ENCODE measurements at places on chromosomes 12 and 14.

DNA sequence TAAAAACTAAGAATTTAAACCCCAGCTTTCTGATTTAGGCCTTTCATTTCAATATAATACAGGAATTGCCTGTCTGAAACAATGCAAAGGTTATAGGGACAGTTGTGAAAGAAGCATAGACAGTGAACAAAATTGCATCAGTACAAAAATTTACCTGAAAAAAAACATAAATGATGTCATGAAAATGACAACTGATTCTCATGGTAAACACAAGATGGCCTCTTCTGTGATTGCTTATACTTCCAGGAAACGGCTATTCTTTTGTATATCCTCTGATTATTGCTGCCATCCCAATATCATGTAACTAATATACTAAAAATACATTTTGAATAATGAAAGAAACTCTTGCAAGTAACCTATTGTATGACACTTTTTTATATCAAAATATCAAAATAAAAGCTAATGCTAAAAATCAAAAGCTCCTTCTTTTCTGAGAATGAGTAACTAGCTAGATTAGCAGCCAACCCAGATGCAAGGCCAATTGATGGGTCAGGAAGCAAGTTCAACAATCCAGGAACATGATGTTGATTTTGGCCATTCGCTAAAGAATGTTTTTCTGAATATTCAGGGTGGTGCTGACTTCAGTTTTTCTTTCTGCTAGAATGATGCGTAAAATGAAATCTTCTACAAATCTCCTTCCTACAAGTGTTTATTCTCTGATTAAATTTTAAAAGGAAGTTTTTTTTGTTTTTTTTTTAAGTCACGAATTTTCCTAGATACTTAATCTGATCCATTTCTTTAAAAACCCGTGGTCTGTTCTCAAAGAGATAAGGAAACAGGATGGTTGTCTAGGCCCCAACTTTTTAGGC is 83.6 kb downstream of the ALX1 start:
- DNase-seq, result no peak

DNA sequence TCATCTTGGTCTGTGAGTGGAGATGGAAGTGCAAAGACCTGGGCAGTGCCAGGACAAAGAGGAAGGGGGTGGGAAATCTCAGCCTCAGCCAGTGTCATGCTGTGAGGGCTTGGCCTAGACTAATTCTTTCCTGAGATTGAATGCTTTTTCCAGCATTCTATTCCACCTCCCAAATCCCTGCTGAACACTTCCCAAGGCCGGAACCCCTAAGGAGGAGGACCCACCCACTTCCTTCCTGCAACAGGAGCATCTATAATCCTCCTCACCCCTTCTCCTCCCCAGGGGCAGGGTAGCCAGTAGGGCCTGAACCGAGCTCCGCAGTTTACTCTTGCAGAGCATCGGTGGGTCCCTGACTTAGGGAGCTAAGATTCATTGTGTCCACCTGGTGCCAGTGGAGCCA is 3.2 kb downstream of the PLEKHD1 start:
- no peak for DNase-seq

DNA sequence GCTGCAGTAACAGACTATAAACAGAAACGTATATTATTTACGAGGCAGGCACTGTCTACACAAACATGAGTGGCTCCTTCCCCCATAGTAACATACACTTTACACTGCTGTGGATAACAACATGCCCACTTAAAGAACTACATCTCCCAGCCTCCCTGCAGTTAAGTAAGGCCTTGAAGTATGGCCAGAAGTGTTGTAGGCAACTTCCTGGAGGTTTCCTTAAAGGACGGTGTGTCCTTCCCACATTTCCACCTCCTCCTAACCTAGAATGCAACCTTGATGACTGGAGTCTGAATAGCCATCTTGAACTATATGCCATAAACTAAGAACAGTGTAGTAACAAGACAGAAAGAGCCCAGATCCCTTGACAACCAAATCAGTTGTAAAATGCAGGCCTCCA is 20.3 kb downstream of the MED13L start:
- DNase-seq, result no peak

DNA sequence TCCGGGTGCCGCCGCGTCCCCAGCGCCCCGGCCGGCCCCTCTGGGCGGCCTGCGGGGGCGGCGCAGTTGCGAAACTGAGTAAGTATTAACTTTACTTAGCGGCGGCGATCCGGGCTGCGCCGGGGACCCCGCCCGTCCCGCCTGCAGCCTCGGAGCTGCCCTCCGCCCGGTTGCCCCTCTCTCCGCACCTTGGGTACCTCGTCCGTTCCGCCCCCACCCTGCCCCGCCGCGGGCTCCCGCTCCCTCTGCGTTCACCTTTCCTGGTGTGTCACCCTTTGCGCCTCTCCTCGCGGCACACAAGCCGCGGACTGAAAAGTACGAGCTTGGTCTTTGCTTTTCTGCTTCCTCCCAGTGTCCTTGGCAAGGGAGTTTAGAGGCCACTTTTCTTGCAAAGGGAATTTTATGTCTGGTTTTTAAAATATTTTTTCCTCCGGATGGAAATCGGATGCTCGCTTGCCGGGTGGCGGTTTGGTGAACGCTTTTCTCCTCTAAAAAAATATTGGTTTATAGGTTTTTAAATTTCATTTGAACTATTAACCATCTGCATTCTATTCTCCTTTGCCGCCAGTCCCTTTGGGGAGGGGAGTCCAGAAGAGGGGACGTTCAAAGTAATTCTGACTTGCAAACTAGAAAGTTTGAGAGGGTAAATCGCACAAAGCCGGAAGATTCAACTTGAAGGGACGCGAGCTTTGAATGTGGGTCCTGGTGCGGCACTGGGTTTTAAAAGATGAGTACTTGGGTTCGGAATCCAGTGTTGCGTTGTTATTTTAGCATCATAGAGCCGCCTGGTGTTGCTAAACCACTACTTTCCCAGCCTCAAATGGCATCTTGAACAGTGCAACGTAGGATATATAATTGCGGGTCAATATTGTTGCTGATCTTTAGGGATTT is 834 bp downstream of the RASSF8 start:
- no peak for DNase-seq

GRCh38 chr12:5267603-5268423 is 164.1 kb upstream of the NTF3 start:
- no peak for DNase-seq

GRCh38 chr12:80129895-80130530 is 30.7 kb downstream of the OTOGL start:
- no peak for DNase-seq

GRCh38 chr12:111803038-111803626 is 36.4 kb downstream of the ALDH2 start:
- no peak for DNase-seq

DNA sequence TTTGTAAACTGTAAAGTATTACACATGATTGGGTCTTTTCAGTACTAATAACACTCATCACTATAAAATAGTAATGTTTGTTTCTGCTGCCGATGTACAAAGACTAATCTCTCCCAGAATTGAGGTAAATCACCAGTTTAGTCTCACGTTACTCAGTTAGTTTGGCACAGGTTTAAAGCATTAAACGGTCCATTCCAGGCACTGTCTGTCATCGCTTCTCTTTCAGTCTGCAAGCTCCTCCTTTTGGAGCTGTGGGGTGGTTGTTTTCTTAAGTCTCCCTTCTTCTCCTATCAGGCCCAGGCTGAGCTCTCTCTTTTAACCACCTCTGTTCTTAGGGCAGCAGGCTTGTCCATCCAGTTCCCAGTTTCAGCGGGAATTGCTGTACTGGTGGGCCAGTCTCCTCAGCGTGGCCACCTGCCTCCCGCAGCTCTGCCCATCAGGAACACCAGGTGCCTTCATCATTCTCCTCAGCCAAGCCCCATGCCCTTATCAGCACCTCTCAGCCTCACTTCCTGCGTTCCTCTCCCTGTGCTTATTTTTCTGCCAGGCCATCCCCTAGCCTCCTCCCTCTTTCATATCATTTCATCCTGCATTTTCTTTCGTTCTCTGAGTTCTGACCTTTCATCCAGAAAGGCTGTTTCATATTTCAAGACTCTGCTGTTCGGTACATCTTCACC is 149.0 kb downstream of the TGFB3 start:
- no peak for DNase-seq
